ENCODE measurements at places on chromosomes 4 and X.

- no peak for DNase-seq
Observed at GRCh38 chr4:121454251-121454979, 73.6 kb upstream of the QRFPR start.

DNA sequence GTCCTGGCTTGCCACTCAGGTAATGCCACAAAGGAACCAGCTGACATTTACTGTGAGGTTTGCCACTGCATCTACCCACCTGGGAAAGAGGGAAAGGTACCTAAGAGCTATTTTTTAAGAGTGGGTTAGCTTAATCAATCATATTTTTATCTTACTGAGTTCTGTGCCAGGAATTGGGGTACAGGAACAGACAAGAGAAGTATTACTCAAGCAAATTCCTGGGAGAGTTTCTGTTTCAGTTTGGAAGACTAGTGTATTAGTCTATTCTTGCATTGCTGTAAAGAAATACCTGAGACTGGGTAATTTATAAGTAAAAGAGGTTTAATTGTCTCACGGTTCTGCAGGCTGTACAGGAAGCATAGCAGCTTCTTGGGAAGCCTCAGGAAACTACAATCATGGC lies 23.2 kb downstream of the PSMD10 start:
- DNase-seq = no peak

DNA sequence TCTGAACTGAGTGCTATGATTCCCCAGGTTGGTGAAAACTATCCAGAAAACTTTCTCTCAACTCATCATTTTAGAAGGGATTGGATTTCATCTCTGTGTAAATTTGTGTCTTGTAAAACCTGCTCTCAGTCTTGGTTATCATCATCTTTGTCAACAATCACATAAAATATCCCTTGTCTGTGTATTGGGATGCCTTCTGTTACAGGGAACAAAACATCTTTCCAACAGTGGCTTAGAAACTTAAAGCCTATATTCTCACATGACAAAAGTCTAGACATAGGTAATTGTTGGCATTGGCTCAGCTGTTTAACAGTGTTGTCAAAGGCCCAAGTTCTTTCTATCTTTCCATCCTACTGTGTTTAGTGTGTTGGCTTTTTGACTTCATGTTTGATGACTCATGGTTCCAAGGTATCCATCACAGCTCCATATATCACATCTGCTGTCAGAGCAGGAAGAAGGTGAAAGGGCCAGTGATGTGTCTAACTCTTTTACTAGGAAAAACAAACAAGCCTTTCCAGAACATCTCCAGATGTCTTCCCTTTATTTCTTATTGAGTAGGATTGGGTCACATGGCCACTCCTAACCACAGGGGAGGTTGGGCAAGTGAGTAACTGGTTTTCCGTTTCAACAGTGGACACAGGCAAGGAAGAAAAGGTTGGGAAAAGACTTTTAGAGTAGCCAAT lies 65.0 kb downstream of the PHEX start:
- no peak for DNase-seq

GRCh38 chr4:188660796-188661195 lies 521.6 kb downstream of the TRIML1 start:
- DNase-seq = no peak

GRCh38 chrX:48945517-48946348 lies 11.7 kb downstream of the OTUD5 start:
- peak; percentile 23 for DNase-seq

GRCh38 chr4:102139132-102139573 lies 206.1 kb downstream of the SLC39A8 start:
- DNase-seq = no peak

DNA sequence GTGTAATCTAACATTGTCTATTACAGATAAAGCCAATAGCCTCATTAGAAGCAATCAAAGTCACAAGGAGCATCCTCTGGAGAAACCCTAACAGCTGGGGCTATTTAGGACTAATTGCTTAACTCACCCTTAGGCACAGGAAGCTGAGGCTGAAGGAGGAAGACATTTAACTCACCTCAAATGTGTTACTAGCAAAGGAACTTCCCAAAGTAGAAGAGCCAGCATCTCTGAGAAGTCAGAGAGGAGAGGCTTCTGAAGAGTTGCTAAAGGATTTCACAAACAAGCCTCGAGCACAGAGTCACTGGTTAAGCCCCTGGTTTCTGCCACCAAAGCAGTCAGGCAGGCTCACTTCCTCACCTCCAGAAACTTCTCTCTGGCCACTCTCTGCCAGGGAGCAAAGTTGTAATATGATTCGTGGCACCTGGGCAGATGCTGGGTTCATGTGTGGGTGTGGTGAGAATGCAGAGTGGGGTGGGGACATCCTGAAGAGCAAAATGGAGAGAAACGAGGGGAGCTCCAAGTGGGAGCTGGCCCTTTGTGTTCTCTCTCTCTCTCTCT lies 201.3 kb downstream of the HS6ST2 start:
- no peak for DNase-seq

GRCh38 chr4:169367826-169368225 lies 97.1 kb upstream of the SH3RF1 start:
- no peak for DNase-seq

DNA sequence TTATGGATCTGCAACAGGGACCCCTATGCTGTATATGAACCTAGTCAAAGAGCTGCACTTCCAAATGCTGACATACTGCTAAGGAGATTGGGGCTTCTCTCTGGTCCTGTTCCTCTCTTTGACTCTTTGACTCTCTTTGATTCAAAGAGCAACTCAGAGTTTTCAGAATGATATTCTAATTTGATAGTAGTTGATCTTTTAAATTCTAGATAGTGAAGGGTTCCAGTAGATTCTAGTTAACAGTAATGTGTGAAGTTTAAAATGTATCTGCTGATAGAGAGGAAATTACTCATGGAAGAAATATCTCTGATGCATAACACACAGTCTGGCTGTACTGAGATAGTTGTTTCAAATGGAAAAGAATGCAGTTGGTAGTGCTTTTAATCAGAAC lies 239.1 kb downstream of the RASL11B start:
- no peak for DNase-seq
